ENCODE measurements at places on chromosomes 11 and 22. TPM values are rescaled to one million over a fixed set of nuclear protein-coding genes. Genes with fewer than 3 reads are reported as not detected.

ADORA2A gene
- total RNA-seq = 4.1 TPM

LDHAL6A gene
- total RNA-seq = not detected

C11orf97 gene
- not detected for total RNA-seq

SPTBN2 gene
- total RNA-seq = 1.1 TPM

GAL gene
- total RNA-seq = not detected

SOX10 gene
- total RNA-seq = 1.9 TPM

MIOX gene
- total RNA-seq = not detected

CD3G gene
- 0.27 TPM for total RNA-seq

FGF3 gene
- total RNA-seq = not detected

GDPD4 gene
- total RNA-seq = not detected

SUSD2 gene
- 3.3 TPM for total RNA-seq

APIP gene
- total RNA-seq = 25.5 TPM

CBLIF gene
- total RNA-seq = not detected

SLC5A1 gene
- 223 TPM for total RNA-seq

B4GAT1 gene
- 55.1 TPM for total RNA-seq

CALCA gene
- not detected for total RNA-seq

ZNF214 gene
- 0.84 TPM for total RNA-seq

PRG3 gene
- total RNA-seq = not detected

SLC25A45 gene
- total RNA-seq = 4.6 TPM

ABCC8 gene
- total RNA-seq = 2.1 TPM

OR10A5 gene
- total RNA-seq = not detected

OR51F2 gene
- not detected for total RNA-seq

Data from left ventricle myocardium superior (tissue), 1 donor.